ENCODE measurements at places on chromosomes 16 and 17.

DNA sequence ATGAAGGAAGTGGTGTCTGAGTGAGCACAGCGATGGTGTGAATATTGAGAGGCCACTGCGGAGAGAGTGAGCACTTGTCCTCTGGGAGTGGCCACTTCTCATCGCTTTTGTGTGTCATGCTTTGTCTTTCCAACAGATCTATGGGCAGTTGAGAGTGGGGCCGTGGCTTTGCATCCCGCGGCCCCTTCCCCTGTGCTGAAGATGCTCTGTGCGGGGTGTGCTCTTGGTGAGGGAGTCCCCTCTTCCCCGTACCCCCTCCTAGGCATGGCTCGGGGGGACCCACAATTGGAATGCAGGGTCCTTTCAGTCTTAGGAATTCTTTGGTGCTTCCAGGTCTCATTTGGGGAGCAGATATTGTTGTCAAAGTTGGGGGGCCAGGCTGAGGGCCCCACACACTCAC is 197.3 kb upstream of the WSCD1 start:
- DNase-seq, result no peak

- peak; percentile 51 for DNase-seq
Observed at GRCh38 chr16:84117494-84117843, 727 bp upstream of the MBTPS1 start.

DNA sequence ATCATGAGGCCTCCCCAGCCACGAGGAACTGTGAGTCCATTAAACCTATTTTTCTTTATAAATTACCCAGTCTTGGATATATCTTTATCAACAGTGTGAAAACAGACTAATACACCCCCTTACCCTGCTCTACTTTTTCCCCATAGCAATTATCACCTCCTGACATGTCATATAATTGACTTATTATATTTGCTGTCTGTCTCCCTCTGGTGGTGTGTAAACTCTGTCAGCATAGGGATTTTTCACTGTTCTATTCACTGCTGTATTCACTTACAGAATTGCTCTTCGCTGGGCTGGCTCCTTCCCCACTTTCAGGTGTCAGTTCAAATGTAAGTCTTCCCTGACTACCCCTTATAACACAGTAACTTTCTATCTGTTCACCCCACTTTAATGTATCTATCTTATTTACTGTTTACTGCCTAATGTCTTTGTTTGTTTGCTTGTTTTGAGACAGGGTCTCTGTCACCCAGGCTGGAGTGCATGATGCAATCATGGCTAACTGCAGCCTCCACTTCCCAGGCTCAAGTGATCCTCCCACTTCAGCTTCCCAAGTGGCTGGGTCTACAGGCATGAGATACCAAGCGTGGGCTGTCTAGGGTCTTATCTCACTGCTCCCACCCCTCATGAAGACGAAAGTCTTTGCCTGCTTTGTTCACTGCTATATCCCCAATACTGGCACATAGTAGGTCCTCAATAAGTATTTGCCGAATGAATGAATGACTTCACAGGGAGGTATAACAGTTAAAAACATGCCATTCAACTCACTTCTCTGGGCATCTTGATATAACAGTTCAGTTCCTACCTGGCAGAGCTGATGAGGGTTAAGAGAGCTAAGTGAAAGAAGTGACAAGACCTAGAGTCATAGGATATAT is 52.4 kb upstream of the CDH3 start:
- DNase-seq, result peak; percentile 20

DNA sequence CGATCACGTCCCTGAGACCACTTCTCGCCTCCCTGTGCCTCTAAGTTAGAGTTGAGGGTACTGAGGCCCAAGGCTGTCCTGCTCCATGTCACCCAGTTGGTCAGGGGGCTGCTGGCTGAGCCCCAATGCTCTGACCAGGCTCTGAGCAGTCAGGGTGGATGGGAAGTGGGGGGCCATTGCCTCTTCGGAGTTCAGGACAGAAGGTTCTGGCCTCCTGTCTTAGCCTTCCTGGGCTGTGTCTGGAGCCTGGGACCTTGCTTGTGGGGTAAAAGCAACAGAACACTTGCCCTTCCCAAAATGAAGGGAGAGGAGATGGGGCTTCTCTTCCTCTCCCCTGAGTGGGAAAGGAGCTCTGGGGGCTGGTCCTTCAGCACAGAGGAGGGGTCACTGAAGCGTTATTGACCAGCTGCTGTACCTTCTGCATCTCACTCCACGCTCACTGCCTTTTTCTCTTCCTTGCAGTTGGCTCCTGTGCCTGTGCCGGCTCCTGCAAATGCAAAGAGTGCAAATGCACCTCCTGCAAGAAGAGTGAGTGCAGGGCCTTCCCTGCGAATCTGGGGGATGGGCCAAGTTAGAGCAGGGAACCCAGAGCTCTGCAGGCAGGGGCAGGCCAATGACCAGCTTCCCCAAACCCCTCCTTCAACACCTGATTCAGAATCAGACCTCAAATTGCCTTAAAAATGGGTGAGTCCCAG is 580 bp downstream of the MT1X start:
- DNase-seq, result no peak

GRCh38 chr17:62862251-62862650 is 54.1 kb upstream of the MARCHF10 start:
- DNase-seq, result no peak

GRCh38 chr17:76735006-76735405 is 2.1 kb downstream of the SRSF2 start:
- peak; percentile 74 for DNase-seq

GRCh38 chr17:38914741-38915638 is 10.4 kb upstream of the LASP1NB start:
- DNase-seq, result no peak

DNA sequence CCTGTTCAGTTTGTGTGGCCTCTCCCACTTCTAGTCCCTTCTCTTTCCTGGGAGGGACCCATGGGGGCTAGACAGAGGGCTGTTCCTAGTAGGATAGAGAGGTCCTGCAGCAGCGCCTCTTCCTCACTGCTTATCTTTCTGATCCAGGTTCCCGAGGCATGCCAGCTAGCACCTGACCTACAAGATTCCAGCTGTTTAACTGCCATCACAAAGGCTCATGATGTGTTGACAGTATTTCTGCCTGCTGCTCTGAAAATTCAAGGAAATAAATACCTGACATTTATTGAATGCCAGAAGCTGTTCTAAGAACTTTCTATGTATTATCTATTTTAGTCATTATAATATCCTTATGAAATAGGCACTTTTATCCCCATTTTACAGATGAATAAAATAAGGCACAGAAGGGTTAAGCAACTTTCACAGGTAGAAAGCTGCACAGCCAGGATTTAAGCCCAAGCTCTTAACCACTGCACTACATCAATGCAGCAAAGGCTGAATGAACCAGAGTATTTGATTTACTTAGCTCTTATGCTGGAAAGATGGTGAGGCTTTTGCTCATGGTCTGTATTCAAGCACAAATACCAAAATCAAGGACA is 38.8 kb downstream of the HEATR6 start:
- no peak for DNase-seq

DNA sequence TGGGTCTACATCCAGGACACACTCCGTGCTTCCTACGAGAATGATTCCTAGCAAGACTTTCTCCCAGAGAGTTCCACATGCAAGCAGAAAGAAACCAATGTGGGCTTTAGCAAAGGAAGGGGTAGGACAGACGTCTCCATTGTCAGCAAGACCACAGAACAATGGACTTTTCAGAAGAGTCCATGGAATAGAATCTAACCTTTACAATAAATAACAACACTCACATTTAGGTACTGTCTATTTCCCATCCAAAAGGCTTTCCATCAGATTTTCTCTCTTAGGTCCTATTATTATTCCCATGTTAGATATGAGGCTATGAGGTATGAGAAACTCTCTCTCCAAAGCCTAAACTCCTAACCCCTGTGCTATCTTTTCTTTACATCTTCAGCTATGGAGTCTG is 360.9 kb downstream of the GRIN2A start:
- DNase-seq, result no peak

GRCh38 chr16:12600536-12601256 is 203.0 kb downstream of the CPPED1 start:
- DNase-seq, result no peak

DNA sequence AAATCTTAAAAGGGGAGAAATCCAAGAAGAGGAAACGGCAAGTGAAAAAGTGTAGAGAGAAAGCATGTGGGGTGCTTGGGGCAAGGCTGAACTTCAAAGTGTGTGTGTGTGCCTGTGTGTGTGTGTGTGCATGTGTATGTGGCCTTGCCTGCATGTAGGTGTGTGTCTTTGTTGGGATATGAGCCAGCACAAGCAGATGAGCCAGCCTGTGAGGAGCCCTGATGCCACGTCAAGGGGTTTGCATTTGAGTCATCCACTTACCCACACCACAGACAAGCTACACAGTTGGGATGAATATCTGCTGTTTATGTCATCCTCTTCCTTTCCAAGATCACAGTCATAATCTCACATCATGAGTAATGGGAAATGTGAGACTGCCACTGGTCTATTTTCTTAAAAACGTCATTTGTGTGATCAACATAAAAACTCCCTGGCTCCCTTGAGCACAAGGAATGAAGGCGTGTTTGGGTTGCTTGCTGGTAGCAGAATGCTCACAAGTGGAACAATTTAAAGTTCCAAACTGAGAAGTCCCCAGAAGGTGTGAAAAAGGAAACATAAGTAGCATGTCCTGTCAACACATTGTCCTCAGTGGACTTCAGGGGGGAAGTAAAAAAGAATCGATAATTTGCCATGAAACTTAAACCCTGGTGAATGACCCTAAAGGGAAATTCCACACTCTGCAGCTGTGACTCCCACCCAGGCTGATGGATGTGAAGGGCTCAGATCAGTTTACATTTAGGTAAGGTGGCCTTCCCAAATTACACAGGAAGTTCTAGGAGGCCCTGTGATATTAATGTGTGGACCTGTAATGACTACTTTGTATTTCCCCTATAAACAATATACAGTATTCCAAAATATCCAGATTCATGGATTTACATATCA is 14.7 kb downstream of the KCTD19 start:
- peak; percentile 100 for DNase-seq

- no peak for DNase-seq
Observed at GRCh38 chr17:57782062-57782490, 37.0 kb upstream of the CCDC182 start.

DNA sequence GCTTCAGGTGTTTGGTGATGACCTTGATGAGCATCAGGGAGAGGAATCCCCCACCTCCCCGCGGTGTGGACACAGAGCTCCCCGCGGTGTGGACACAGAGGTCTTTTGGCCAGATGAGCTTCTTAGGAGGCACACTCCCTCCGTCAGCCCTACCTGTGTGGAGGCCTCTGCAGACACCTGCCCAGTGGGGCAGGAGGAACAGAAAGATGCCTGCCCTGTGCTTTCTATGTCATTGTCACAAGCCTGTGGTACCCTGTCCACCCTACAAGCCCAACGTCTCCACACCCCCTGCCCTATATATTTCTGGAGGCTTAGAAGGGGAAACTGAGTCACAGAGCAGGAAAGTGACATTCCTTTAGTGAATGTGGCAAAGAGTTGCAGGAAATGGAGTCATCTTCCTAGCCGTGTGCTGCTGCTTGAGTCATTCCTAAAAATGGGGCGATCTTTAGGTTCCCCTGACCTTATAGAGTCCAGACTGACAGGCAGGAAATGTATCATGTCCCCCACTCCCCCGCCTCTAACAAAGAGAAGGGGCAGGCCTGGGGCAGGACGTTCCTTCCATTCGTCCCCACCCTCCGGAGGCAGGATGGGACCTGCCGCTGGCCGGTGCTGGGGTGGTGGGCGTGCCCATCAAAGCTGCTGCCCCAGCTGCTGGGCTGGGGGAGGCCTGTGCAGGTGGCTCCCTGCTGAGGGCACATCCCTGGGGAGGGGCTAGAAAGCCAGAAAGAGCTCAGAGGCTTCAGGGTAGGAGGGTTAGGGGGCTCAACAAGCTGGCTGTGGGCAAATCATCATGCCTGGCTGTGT is 1.0 kb upstream of the C16orf74 start:
- DNase-seq, result no peak
